ENCODE measurements at places on chromosomes 3 and 15.
A peak's percentile ranks its signal among the peaks of the same experiment; 100 is the strongest.

GRCh38 chr15:65916664-65917406, 47.5 kb downstream of the RAB11A start:
- no peak for DNase-seq

GRCh38 chr15:63402498-63403253, 21.0 kb upstream of the CA12 start:
- no peak for DNase-seq

DNA sequence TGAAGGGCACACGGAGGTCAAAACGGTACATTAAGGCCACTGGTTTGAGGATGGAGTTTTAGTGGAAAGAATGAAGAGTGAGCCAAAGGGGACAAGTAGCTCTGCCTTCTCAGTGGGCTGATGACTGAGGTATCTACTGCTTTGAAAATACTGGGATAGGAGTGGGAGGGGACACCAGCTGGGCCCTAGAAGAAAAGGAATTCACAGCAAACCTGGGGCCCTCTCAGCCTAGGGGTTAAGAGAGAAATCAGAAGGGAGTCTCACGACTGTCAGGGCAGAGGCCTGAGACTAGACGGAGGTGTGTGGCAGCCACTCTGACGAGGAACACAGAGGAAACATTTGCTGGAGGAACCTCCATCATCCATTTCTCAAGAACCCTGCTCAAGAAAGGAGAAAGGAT, 75.1 kb downstream of the TNIK start:
- no peak for DNase-seq

GRCh38 chr3:56366641-56367162, 101.6 kb downstream of the ERC2 start:
- no peak for DNase-seq

GRCh38 chr15:67380921-67381320, 126.3 kb downstream of the IQCH start:
- DNase-seq = no peak

DNA sequence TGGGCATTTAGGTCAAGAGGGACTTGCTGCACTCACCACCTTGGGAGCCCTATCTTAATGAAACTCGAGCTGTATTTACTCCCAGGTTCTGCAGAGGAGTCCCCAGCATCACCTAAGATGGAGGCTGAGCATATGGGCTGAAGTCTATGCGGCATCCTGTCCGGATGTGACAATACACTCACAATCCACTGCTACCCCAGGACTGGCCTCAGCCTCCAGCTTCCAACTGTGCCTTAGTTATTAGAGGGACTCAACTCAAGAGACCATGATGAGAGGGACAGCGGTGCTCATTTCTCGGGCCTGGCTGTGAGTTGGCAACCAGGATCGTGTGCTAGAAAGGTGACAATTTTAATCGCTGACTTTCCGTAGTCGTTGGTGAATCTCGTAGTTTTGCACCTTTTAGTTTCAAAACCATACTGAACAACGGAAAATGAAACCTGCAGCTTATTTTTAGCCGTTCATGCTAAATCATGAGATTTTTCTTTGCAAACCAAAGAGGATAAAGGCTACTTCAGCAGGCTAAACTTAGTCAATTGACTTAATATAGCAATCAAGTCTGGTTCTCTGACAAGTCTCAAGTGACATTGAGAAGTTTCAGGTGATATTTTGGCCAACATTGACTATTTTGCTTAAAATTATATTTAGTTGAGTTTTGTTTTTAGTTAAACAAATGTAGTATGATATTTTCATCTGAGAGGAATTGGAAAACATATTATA, 11.1 kb downstream of the ZBTB38 start:
- no peak for DNase-seq

GRCh38 chr3:147312786-147313280, 93.5 kb downstream of the ZIC4 start:
- no peak for DNase-seq

- no peak for DNase-seq
These were observed 229.8 kb downstream of the NFKBIZ start for GRCh38 chr3:102078854-102079808.

DNA sequence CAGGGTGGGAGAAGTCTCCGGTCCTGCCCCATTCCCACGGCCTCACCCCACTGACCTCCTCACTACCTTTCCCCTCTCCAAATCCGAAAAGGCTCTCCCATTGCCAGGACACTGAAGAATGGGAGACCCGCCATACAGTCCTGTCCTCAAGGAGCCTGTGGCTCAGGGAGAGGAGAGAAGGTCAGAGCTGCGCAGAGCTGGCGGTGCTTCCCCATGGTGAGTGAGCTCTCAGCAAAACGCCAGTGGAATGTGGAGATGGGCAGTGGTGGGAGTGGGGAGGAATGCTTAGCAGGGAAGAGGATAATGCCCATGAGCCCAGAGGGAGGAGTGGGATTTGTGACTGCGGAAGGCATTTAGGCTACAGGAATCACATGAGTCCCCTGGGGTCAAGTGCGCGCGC, 20.1 kb downstream of the FAM43A start:
- DNase-seq = no peak

GRCh38 chr15:91228890-91229289, 128.8 kb downstream of the SV2B start:
- DNase-seq = no peak

GRCh38 chr15:99956820-99957641, 223.8 kb upstream of the LYSMD4 start:
- no peak for DNase-seq

DNA sequence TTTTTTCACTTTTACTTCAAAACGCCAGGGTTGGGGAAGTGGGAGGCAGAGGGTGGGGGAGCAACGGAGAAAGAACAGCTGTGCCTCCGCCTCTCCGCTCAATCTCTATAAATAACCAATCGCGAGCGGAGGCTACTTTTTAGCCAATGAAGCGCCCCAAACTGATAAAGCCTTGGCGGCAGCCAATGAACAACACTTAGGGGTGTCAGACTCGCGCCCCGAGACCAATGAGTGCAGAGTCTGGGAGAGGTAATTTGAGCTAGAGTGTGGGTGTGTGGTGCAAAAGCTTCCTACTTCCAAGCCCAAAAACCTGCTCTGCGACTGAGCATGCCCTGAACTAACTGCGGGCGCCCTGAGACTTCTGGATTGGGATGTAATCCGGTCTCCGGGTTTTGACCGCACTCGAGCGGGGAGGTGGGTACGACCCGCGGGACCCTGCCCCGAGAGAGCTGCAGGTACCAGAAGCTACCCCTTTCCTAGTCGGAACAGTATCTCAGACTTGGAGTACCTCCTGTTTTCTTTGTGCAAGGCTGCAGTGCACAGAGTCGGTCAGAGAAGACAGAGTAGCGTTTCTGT, 800 bp upstream of the RAP2B start:
- DNase-seq = peak; percentile 73

GRCh38 chr15:100688549-100689120, 86.2 kb downstream of the ASB7 start:
- no peak for DNase-seq

GRCh38 chr15:54206586-54207321, 228.5 kb downstream of the UNC13C start:
- no peak for DNase-seq

- no peak for DNase-seq
These were observed 30.0 kb downstream of the MASP1 start for GRCh38 chr3:187261541-187261969.

GRCh38 chr3:88589138-88589537, 439.4 kb downstream of the C3orf38 start:
- DNase-seq = no peak

- DNase-seq = no peak
These were observed 36.1 kb downstream of the EXD1 start for GRCh38 chr15:41194444-41194843.

DNA sequence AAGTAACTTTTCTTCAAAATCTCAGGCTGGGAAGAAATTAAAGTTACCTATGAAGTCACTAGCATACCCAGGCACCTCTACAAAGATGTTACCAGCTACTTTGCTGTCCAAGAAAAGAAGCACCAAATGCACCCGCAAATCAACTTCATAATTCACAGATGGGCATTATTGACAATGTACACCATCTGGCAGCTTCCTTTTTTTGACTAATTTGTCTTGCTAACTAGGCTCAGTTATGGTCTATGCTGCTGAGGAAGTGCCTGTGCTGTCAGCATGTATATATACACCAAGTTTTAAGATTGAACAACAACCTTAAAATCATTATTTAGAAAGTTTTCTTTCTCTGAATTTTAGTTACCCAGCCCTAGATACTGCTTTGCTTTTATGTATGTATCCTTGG, 93.8 kb downstream of the NSUN3 start:
- DNase-seq = no peak

- peak; percentile 24 for DNase-seq
These were observed 380 bp upstream of the ALS2CL start for GRCh38 chr3:46693892-46694226.

GRCh38 chr3:167750272-167750971, 14.9 kb downstream of the SERPINI1 start:
- DNase-seq = no peak

GRCh38 chr15:84889313-84889990, 5.0 kb downstream of the SLC28A1 start:
- DNase-seq = no peak

- DNase-seq = no peak
These were observed 8.4 kb upstream of the RTP1 start for GRCh38 chr3:187188931-187189330.

DNA sequence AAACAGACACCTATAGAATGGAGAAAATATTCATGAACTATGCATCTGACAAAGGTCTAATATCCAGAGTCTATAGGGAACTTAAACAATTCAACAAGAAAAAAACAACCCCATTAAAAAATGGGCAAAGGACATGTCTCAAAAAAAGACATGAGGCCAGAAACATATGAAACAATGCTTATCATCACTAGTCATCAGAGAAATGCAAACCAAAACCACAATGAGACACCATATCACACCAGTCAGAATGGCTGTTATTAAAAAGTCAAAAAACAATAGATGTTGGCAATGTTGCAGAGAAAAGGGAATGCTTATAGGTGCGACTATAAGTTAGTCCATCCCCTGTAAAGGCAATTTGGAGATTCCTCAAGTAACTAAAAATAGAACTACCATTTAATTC, 11.4 kb upstream of the HDGFL3 start:
- DNase-seq = no peak

- DNase-seq = no peak
These were observed 23.6 kb downstream of the FAH start for GRCh38 chr15:80176443-80176842.

DNA sequence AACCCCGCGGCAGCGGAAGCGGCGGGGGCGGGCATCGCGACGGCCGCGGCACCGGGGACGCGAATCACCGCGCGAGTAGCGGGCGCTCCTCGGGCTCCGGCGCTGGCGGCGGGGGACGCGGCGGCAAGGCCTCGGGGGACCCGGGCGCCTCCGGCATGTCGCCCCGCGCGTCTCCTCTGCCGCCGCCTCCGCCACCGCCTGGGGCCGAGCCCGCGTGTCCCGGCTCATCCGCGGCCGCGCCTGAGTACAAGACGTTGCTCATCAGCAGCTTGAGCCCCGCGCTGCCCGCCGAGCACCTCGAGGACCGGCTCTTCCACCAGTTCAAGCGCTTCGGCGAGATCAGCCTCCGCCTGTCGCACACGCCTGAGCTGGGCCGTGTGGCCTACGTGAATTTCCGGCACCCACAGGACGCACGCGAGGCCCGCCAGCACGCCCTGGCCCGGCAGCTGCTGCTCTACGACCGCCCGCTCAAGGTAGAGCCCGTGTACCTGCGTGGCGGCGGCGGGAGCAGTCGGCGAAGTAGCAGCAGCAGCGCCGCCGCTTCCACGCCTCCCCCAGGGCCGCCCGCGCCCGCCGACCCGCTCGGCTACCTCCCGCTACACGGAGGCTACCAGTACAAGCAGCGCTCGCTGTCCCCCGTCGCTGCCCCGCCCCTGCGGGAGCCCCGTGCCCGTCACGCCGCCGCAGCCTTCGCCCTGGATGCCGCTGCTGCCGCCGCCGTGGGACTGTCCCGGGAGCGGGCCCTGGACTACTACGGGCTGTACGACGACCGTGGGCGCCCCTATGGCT, 675 bp downstream of the RBM15B start:
- peak; percentile 30 for DNase-seq

DNA sequence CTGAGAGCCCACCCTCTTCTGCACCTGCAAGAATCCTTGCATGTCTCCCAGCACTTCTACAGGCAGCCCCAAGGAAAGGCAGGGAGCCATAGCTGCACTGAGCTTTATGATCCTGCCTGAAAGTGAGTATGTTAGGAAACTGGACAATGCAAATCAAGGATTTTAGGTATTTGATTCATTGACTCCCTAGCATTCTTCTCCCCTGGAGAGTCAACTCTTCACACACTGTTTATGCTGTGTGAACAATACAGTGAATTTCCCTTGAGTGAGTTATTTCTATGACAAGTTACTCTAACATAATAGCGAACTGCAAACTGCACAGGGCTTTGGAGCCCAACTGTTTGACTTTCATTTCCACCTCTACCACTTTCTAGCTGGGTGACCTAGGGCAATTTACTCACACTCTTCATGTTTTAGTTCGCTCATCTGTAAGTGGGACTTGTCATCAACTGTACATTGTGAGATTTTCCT, 96.0 kb upstream of the PHLDB2 start:
- no peak for DNase-seq

DNA sequence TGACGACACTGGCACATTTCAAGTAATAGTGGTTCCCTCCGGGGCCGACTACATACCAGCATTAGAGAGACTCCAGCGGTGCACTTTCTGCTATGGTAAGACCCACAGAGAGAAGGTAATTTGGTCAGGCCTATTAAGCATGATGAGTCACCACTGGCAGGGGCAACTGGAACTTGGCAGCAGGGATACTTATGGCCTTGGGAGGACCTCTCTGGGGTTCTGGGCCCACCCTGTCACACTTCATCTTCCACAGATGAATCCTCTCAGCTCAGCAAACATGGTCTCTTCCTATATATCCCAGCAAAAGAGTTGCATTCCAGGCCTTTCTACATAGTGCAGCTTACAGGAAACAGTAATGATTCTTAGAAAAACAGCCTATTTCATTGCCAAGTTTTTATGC, 88.0 kb downstream of the PIK3R4 start:
- DNase-seq = no peak

DNA sequence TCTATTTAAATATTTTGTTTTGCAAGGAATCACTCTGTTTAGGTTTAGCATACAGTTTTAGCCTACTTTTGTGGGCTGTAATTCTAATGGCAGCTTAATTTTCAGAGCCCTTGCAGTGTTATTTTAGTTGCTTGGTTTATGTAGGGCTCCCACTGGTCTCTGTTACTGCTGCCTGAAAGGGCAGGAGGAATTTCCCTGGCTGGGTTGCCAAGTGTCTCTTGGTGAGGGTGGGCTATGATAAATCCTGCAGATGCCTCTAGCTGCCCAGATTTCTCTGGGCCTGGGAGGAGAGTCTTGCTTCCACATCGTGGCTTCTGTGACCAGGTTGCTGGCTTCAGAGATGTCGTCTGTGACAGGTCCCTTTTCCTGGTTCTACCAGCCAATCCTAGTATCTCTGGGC, 36.2 kb downstream of the ILDR1 start:
- DNase-seq = no peak

DNA sequence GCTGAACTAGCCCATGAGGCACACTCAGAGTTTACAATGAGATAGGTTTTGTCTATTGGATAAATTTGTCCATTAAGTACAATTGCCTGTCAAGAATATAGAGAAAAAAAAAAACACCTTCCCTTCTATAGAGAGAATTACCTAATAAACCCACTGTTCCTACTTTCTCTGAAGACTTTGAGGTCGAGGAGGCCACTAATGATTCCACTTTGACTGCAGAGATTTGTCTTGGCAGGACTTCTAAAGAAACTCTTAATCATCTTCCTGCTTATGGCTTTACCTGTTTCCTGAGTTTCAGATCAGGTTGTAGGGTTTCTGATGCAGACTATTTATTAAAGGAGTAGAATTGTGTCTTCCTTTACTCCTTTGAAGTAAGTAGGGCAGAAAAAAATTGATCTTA, 342.4 kb upstream of the KCNMB2 start:
- DNase-seq = no peak
